A549 treated with Mapracorat at 1 μM for 4 hours (cell line): ENCODE measurements at places on chromosomes 7 and 10. TPM values are rescaled to one million over a fixed set of nuclear protein-coding genes. Genes with fewer than 3 reads are reported as not detected.

Gene PIP
- total RNA-seq, result 0.36 to 0.48 TPM (median 0.36 TPM) in 3 of 5 replicates, not detected in the others

Gene IGFBP1
- total RNA-seq, result 42.0 to 63.6 TPM (median 60.6 TPM) in 5 replicates

Gene OR13A1
- not detected in 5 replicates for total RNA-seq

Gene CYP2C9
- total RNA-seq, result 0.09 to 0.10 TPM in 2 of 5 replicates, not detected in the others

Gene WNT2
- not detected in 5 replicates for total RNA-seq

Gene FOXP2
- not detected in 5 replicates for total RNA-seq

Gene ZNF365
- total RNA-seq, result 0.95 to 1.5 TPM (median 1.0 TPM) in 5 replicates

Gene TRIM73
- 1.2 to 2.7 TPM (median 2.6 TPM) in 5 replicates for total RNA-seq

Gene HACD1
- 37.7 to 61.6 TPM (median 58.5 TPM) in 5 replicates for total RNA-seq
